Erythroblast (primary cell): ENCODE measurements at places on chromosomes 16 and 17.
A peak's percentile ranks its signal among the peaks of the same experiment; 100 is the strongest.

DNA sequence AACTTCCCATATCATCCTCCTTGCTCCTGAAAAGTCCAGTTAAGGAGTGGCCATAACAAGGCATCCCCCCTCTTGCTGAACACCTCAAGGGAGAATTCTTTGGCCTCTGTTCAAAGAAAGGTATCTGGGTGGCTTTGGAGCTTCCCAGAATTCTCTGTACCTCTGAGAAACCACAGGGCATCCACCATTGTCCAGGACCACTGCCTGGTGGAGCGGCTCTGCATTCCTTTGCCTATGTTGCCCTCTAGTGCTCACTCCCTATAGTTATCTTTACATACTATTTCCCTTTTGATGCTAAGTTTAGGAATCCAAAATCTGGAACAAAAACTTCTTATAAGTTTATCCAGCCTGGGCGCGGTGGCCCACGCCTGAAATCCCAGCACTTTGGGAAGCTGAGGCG lies 30.3 kb downstream of the CHD9NB start:
- peak; percentile 29 for DNase-seq

- DNase-seq = no peak
Observed at GRCh38 chr17:81607431-81607830, 29.5 kb downstream of the NPLOC4 start.

GRCh38 chr17:78727476-78728229 lies 54.4 kb downstream of the CYTH1 start:
- no peak for DNase-seq

- no peak for DNase-seq
Observed at GRCh38 chr17:29645515-29646051, 22.9 kb upstream of the CORO6 start.

DNA sequence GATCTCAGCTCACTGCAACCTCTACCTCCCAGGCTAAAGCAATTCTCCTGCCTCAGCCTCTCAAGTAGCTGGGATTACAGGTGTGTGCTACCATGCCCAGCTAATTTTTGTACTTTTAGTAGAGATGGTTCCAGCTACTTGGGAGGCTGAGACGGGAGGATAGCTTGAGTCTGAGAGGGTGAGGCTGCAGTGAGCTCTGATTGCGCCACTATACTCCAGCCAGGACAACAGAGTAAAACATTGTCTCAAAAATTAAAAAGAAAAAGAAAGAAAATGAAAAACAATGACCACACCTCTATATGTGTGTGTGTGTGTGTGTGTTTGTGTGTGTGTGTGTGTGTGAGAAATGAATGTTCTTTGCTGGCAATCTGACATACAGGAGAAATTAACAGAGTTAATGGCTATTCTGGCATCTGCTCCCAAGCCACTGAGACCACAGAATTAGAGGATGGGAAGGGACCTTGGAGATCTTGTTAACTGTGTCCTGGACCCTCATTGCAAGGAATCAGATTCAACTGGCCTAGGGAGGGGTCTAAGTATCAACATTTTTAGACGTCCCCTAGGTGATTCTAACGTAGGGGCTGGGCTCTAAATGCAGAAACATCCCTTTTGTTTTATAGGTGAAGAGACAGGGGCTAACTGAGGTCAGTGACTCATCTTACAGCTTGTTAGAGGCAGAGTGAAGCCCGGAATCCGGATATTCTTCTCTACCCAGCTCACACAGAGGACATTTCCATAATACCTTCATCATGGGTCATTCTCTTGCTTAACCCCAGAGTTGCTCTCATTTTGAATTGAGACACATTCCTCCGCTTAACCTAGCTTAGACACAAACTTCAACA lies 16.4 kb upstream of the MARCHF10 start:
- no peak for DNase-seq

GRCh38 chr16:58402796-58403195 lies 10.5 kb downstream of the GINS3 start:
- no peak for DNase-seq

- no peak for DNase-seq
Observed at GRCh38 chr17:81672504-81672903, 6.0 kb downstream of the CCDC137 start.

- no peak for DNase-seq
Observed at GRCh38 chr16:19235478-19235877, 50.1 kb upstream of the CLEC19A start.

- no peak for DNase-seq
Observed at GRCh38 chr16:89811321-89811720, 5.1 kb downstream of the FANCA start.

DNA sequence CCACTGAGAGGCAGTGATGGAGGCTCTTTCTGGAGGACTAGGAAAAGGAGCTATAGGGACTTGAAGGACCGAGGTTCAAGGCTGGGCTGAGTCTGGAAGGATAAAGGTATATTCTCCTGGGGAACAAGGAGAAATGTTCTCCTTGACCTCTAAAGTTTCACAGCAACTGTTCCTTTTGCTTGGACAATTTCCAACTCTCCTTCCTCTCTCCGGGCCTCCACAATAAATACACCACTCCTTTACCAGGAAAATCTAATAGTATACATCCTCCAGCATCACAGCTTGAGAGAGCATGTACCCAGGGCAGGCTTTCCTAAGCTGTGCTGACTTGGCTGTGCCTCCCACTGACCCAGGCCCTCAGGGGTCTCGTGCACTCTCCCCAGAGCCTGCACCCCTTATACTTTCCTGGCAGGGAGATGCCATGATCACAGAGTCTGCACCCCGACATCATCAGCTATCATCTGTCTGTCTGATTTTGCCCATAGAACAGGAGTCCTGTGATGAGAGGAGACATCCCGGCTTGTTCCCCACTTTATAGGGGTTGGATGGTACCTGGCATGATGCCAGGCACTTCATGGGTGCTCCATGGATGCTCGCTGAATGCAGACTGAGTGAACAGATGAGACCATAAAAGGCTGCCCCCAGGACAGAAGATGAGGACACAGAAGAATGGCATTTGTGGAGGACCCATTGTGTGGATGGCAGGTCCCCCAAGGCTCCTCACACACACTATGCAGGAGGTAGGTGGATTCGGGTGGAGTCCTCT lies 582.6 kb upstream of the CDH5 start:
- no peak for DNase-seq

DNA sequence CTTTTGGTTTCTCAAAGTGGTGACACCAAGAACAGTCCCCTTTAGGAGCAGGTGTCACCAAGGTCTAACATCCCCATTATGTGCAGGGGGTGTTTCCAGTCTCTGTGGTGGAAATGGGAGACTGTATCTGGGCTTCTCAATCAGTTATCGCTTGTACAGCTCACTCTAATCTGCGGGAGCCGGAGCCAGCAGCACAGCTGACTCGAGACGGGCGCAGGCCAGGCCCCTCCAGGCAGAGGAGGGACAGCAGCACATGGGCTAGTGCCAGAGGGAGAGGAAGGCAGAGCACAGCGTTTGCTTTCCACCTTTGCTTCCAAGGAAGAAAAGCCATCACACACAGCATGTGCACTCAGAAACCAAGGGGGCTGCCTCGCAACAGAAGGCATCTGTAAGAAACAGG lies 91.2 kb upstream of the CREBBP start:
- DNase-seq = no peak

GRCh38 chr16:89907055-89907814 lies 11.4 kb upstream of the MC1R start:
- DNase-seq = peak; percentile 46

GRCh38 chr17:62998665-62999393 lies 32.8 kb downstream of the TANC2 start:
- DNase-seq = no peak

- no peak for DNase-seq
Observed at GRCh38 chr16:67571981-67572431, 9.7 kb downstream of the CTCF start.

GRCh38 chr17:82232322-82232820 lies 3.5 kb downstream of the SLC16A3 start:
- no peak for DNase-seq

DNA sequence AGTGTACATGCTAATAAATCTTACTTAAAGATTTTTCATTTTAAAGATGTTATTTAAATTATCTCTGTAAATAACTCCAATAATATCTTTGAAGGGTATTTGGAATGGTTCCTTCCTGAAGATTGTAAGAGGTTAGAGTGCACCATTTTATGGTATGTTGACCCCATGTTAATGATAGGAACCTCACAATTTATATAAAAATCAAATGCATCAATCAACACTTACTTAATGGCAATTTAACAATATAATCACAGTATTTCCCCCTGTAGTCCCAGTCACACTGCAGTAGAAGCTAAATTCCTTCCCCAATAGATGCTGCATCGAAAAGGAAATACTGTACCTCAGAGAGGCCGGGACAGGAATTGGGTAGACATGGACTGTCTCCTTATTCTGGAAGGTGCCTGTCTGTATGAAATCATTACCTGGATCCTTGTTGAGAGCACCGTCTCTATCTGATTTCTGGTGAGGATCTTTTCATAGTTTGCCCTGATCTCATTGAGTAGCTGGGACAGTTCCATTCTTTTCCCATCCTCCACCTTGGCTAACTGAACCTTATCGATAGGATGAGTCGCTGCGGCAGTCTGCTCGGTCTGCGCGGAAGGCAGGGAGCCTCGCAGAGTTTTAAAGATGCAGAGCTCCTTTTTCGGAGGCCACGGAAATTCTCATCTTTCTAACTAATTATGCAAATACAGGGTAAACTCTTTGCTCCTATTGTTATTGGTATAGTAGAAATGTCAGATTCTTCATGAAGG lies at the start of gene KRT222:
KRT222 (minus strand) TSS at position 596 of the 752 bp plus-strand sequence; CDS start at position 518, 78 bp downstream.
- DNase-seq = no peak

GRCh38 chr17:10754109-10754508 lies 24.3 kb upstream of the TMEM220 start:
- peak; percentile 38 for DNase-seq

- no peak for DNase-seq
Observed at GRCh38 chr17:9050801-9051401, 29.6 kb downstream of the NTN1 start.

GRCh38 chr17:46832945-46833839 lies 14.7 kb upstream of the WNT3 start:
- DNase-seq = no peak

- no peak for DNase-seq
Observed at GRCh38 chr16:29014561-29015069, 29.8 kb downstream of the LAT start.
